Activated CD4-positive, alpha-beta T cell treated with anti-CD3 and anti-CD28 coated beads, Interleukin-2, amount 50 U/mL, for 1 hour (primary cell): ENCODE measurements at places on chromosomes 12 and 14.

GRCh38 chr14:52131640-52132320 lies 62.9 kb upstream of the NID2 start:
- no peak for DNase-seq

- DNase-seq, result no peak
Observed at GRCh38 chr14:99129998-99130397, 142.0 kb downstream of the BCL11B start.

DNA sequence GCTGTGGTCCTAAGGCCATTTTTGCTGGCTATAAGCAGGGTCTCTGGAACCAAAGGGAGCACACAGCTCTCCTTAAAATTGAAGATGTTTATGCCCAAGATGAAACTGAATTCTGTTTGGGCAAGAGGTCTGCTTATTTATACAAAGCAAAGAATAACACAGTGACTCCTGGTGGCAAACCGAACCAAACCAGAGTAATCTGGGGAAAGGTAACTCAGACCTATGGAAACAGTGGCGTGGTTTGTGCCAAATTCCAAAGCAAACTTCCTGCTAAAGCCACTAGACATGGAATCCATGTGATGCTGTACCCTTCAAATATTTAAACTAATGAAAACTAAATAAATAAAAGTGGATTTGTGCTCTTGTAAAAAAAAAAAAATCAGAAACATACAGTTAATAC lies 29.6 kb upstream of the BICDL1 start:
- DNase-seq, result no peak

DNA sequence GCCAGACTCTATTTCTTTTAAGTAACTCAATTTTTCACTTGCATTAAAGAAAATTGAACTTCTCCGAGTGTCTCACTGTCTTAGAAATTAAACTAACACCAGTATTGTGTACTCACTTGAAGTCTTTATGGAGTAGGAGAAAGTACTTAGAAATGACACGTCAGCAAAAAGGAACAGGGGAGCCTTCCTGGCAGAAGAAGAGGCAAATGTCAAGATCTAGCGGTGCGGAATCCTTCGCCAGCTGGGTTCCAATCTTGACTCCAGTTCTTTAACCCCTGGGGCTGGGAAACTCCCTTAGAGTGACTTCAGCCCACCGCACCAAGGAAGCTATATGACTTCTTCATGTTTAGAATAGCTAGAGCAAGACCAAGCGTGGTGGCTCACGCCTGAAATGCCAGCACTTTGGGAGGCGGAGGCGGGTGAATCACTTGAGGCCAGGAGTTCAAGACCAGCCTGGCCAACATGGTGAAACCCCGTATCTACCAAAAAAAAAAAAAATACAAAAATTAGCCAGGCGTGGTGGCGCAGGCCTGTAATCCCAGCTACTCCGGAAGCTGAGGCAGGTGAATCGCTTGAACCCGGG lies 34.4 kb downstream of the WBP11 start:
- DNase-seq, result peak; percentile 11

DNA sequence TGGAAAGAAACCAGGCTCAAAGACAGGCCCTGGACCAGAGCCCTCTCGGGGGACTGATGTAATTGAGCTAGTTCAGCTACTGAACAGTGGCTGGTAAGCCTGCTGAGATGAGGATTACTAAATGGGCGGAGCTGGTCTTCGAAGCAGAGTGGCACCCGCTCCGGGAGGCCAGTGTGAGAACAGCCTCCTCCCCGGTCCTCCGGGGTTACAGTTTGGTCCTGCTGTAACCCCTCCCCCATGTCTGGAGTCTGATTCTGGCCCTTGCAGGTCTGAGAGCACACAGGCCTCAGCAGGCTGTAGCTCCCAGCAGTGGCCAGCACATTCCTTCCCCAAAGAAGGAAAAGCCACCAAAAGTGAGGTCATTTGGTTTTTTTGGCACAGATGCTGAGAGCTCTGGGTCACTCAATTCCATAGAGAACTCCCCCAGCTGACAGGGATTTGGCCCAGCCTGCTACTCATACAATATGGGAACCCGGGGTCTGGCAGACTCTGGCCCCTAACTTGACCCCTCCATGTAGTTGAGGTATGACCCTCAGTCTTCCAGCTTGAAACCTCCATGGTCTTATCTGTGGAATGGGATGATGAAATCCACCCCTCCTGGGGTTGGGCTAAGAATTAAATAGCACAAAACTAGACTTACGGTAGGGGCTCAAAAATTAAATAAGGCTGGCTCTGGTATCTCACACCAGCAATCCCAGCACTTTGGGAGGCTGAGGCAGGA lies 39.0 kb downstream of the ACTN1 start:
- DNase-seq, result no peak

DNA sequence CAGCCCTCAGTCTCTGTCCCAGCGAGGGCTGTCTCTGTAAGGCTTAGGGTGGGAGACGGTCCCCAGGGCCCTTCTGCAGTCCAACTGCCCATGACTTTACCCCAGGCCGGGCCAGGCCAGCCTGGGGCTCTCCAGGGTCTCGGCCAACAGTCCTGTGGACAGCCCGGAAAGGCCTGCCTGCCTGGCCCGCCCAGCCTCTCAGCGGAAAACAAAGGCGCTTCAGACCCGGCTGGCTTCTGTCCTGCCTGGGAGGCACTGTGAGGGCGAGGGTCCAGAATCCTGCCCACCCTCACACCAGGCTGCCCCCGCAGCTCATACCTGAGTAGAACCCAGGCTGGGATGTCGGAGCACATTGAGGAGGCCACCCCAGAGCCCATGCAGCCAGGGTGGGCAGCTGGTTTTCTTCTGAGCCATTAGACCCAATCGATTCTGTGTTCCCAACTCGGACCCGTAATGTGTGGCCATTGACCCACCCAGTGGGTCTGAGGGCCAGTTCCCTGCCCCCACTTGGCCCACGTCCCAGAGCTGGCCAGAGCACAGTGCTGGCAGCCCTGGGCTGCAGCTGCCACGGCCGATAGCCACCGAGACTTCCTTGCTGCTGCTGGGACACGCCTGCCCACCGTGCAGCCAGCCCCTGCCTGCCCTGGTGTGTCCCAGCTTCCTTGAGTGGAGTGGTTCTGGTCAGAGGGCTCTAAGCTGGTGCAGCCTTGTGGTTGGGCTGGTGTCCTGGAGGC lies 1.6 kb downstream of the CRIP2 start:
- no peak for DNase-seq

DNA sequence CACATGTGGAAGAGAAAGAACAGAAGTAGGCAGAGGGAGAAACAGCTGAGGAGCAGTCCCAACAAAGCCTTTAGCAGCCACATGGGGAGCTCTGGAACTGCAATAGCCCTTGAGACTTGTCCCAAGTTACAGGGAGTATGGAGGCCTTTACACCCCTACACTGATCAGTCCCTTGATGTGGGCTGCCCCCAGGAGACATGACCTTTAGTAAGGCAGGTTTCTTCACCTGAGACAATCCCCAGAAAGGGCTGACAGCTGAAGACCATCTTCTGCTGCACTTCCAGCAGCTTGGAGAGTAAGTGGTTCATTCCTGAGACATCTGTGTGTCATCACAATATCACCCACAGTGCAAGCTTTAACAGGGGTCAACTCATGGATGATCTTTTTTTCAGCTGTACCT lies 8.6 kb upstream of the SNAPC1 start:
- DNase-seq, result no peak

DNA sequence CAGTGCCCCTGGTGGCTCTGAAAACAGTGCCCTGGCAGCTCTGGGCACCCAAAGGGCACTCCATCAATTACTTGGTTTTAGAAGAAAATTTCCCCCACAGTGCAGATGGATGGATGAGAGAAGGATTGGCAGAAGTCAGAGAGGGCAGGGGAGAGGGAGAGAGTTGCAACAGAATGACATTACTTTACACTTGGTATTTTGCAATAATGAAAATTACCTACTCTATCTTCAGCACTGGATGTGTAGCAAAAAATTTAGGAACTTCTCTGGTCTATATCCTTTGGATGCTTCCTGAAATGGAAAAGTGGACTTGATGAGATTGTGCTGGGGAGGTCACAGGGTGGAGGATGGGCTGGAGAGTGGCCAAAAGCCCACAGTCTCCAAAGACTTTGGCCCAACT lies 193.2 kb downstream of the CHST11 start:
- DNase-seq, result no peak

GRCh38 chr14:96649327-96649601 lies 147.1 kb downstream of the PAPOLA start:
- DNase-seq, result no peak

DNA sequence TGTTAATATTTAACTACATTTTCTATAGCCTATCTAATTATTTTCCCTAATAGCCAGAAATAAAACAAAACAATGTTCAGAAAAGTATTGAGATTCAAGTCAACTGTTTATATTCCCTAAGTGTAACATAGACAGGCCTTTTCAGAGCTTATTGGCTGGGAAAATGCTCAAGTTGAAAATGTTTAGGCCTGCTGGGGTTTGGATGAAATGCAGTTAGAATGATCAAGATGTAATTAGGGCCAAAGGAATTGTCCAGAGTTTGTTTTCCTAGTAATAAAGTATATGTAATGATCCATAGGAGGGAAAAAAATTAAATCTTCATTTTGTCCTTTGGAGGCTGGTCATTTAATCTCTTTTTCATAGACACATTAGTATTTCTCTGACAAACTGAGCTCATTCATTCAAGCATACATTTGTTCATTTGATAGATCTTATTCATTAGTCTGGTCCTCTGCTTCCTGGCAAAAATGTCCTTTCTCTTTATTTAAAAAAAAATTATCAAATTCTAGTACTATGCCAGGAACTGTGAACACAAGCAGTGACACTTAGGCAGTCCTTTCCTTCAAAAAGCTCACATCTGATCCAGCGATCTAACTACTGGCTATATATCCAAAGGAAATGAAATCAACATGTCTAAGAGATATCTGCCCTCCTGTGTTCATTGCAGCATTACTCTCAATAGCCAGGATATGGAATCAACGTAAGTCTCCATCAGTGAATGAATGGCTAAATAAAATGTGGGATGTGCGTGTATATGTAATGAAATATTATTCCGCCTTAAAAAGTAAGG lies 40.1 kb upstream of the NEDD1 start:
- no peak for DNase-seq

GRCh38 chr12:65500091-65500900 lies 221.8 kb downstream of the MSRB3 start:
- DNase-seq, result no peak

DNA sequence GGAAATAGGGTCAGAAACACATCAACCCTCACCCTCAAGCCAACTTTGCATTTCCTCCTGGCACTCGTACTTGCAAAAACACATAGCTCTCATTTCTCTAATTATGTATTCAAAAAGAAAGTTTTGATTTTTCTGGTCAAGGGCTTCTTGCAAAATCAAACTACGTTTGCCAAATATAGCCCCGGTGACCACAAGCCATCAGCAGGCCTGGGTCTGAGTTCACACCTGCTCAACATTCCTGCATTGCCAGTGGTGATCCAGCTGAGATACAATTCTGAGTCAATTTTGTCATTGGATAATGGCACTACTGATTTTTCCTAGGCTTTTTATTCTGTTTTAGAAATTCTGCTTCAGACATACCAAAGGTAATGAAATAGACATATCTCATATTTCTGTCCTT lies 10.7 kb upstream of the BHLHE41 start:
- DNase-seq, result no peak

DNA sequence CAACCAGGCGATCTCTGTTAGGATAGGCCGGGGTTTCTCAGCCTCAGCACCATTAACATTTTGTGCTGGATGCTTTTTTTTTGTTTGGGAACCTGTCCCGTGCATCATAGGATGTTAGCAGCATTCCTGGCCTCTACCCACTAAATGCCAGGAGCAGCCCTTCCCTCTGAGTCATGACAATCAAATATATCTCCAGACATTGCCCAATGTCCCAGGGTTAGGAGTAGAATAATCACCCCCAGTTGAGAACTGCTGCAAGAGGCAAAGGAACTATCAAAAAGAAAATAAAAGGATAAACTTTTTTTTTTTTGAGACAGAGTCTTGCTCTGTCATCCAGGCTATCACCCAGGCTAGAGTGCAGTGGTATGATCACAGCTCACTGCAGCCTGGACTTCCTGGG lies 76.0 kb downstream of the ACACB start:
- DNase-seq, result no peak

DNA sequence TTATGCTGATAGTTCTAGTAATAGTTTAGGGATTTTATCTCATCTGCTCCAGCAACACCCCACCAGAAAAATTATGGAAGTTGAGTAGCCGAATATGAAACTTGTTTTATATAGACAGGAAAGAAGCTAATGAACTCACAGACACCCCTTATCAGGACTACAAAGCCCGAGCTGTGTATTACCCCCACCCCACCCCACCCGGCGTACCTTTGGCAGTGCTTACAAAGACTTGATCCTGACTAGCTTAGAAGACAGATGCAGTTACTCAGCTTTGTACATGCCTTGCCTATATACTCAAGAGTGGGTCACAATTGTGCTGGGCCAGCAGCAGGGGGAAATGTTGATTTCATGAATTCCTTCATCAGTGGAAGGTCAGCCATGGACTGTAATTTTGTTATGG lies 22.4 kb downstream of the PROX2 start:
- no peak for DNase-seq

- DNase-seq, result no peak
Observed at GRCh38 chr14:85596562-85596961, 66.6 kb downstream of the FLRT2 start.

DNA sequence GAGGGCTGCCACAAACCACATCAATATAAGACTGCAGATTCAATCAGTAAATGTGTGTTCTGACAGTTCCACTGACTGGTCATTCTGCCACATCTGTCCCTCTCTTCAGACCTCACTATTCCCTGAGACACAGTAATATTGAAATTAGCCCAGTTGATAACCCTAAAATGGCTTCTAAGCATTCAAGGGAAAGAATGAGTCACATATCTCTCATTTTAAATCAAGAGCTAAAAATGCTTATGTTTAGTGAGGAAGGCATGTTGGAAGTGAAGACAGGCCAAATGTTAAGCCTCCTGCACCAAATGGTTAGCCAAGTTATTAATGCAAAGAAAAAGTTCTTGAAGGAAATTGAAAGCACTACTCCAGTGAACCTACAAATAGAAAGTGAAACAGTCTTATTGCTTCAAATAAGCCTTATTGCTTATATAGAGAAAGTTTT lies 24.5 kb upstream of the KIF21A start:
- DNase-seq, result no peak

GRCh38 chr12:117053050-117053400 lies 46.2 kb downstream of the TESC start:
- DNase-seq, result no peak

DNA sequence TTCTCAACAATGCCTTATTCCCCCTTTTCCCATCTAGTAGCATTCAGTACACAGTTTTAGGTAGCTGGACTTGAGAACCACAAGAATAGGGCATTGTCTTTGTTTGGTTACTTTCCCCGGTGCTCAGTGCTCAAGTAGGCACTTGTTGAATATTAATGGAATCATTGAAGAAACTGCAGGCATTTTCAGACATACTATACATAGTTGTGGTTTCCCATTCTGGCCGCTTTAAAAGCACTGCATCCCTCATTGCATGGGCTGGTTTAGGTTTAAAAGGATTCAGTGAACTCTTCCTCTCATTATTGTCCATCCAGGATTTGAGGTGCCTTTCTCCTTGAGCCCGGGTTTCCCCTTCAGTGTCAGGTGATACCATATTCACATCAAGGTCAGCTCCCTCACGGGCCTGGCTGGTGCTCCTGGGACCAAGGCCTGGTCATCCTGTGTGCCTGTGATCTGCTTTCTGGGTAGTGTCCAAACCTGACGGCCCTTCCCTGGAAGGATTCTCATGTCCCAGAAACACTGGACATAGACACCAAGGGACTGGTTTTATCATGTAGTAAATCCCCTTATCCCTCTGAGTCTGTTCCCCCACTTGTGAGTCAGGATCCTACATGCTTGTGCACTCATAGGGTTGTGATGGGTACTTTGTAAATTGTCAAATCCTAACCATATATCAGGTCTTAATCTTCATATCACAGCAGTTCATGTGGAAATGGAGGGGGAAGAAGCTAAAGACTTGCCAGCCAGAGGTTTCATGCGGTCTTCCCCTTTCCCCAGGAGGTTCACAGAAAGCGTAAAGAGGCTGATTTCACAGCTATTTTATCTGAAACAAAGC lies 7.4 kb downstream of the TCP11L2 start:
- DNase-seq, result no peak
